ENCODE measurements at places on chromosomes 2 and 18. TPM values are rescaled to one million over a fixed set of nuclear protein-coding genes. Genes with fewer than 3 reads are reported as not detected.

The MSTN gene
- 5.3 TPM for total RNA-seq

The PSMA8 gene
- total RNA-seq, result 0.46 TPM

The UGT1A8 gene
- total RNA-seq, result not detected

The TCF23 gene
- not detected for total RNA-seq

The REG3G gene
- total RNA-seq, result not detected

The GPR155 gene
- 26.8 TPM for total RNA-seq

The GRHL1 gene
- 10.6 TPM for total RNA-seq

The TMEM247 gene
- not detected for total RNA-seq

The CREG2 gene
- 47.1 TPM for total RNA-seq

The GPBAR1 gene
- not detected for total RNA-seq

The ANKRD62 gene
- 0.23 TPM for total RNA-seq

The CCDC102B gene
- 21.2 TPM for total RNA-seq

The POU3F3 gene
- total RNA-seq, result 87.0 TPM

The NPHP1 gene
- 12.9 TPM for total RNA-seq

Data from diencephalon (tissue), 1 donor.